ENCODE measurements at places on chromosomes 7 and 10.
A peak's percentile ranks its signal among the peaks of the same experiment; 100 is the strongest.

- no peak for DNase-seq
Observed at GRCh38 chr7:114263219-114263618, 151.4 kb upstream of the FOXP2 start.

DNA sequence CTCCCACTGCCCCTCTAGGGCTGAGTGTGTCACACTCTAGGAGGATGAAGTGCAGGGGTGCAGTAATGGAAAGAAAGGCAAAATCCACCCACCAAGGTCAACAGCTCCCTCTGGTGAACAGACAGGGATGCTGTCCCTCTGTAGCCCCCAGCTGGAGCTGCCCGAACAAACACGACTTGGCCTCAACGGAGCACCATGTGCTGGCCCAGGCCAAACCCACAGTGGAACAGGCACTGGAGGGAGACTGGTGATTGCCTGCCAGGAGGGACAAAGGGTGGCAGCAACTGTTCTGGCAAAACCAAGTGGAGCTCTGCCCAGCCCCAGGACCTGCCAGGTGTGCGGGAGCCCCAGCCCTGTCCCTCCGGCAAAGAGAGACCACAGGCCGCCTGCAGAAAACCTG, 20.7 kb downstream of the PDIA4 start:
- no peak for DNase-seq

GRCh38 chr7:155269766-155270585, 27.7 kb upstream of the INSIG1 start:
- DNase-seq: peak; percentile 70

- no peak for DNase-seq
Observed at GRCh38 chr7:100706672-100707311, 871 bp downstream of the POP7 start.

GRCh38 chr7:28083164-28083997, 97.2 kb downstream of the JAZF1 start:
- DNase-seq: no peak

DNA sequence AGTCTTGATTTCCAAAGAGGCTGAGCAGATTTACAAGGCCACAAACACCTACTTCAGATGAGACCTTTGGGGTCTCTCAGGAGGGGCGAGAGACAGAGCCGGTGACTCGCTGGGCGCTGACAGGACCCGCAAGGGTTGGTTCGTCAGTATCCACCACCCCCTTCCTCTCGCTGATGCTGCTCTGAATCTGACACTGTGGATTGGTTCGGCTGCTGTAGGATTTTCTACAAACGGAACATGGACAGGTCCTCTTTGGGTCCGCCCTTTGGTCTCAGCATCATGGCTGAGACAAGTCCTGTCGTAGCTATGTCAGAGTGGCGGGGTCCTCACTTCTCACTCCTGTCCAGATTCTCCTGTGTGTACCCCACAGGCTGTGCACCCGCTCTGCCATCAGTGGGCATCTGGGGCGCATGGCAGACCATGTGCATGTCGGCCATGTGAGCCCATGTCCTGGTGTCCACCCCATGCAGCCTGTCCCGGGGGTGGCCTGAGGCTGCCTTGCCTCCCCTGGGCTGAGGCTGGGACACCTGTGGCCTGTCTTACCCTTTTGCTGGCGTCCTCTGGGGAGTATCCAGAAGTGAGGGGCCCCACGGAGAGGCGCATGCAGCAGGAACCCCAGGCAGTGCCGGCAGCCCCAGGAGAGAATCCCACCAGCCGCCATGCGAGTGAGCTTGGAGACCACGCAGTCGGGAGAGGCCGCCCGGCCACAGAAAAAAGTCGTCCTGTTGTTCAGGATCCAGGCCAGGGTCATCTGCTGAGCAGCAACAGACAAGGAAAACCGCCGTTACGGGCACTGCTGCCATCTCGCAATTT, 21.6 kb upstream of the FAM20C start:
- DNase-seq: no peak

- DNase-seq: no peak
Observed at GRCh38 chr7:30176463-30177109, 41.8 kb downstream of the MTURN start.

GRCh38 chr7:103130901-103131624, 17.8 kb downstream of the NAPEPLD start:
- no peak for DNase-seq

- DNase-seq: no peak
Observed at GRCh38 chr7:127950233-127950935, 80.9 kb downstream of the LRRC4 start.

- DNase-seq: peak; percentile 35
Observed at GRCh38 chr10:100878291-100878910, 34.4 kb upstream of the SLF2 start.

DNA sequence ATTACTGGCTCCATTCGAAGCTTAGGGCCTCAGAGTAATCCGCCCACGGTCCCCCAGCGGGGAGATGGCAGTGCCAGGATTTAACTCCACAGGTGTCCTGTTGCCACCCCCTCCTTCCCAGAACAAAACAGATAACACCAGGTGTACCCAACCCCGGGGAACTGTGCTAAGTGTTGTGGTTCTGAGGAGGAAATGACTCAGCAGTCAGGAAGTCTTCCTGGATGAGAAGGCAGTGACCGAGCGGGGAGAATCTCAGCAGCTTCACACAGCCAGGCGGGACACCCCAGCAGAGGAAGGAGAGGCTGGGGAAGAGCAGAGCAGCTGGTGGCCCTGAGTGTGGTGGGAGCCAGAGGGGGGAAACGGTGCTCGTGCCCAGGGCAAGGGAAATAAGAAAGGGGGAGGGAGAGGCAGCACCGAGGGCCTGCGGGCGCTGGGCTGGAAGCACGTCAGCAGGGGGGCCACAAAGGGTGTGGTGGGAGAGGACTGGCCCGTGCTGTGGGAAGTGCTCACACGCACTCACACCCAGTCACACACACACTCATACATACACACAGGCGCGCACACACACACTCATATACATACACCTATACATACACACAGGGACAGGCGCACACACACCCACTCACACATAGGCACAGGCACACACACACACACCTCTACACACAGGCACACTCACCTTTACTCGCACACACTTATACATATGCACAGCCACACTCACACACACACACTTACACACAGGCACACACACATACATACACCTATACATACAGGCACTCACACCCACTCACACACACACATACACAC, 59.8 kb upstream of the CHST15 start:
- peak; percentile 85 for DNase-seq
